ENCODE measurements at places on chromosomes 12 and 14.

DNA sequence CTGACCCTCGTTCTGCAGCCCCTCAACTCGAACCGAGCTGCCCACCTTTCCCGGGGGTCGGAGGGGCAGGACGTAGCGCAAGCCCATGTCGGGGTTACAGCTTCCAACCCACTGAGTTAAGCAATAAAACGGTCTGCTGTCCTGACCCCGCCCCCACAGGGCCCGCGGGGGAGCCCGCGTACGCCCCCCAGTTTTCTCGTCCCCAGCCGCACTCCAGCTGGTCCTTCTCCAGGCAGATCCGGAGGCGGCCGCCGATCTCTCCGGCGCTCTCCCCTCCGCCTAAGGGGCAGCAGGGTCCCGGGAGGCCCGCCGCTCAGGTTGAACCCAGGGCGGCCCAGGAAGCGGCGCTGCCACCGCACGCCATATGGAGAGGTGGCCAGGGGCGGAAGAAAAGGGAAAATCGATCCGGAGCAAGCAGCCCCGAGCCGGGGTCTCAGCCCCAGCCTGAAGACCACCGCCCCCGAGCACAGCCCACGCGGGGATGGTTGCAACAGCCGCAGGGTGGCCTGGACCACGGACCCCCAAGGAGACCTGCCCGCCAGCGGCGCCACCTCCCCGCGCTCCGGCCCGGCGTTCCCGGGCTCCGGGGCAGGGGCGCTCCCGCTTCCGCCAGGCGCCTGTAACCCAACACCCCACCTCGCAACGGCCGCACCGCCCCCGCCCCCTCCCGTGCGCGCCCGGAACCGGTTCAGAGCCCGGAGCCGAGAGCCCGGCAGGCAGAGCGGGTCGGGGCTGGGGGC is 760 bp downstream of the ACTN1 start:
- peak; percentile 53 for DNase-seq

DNA sequence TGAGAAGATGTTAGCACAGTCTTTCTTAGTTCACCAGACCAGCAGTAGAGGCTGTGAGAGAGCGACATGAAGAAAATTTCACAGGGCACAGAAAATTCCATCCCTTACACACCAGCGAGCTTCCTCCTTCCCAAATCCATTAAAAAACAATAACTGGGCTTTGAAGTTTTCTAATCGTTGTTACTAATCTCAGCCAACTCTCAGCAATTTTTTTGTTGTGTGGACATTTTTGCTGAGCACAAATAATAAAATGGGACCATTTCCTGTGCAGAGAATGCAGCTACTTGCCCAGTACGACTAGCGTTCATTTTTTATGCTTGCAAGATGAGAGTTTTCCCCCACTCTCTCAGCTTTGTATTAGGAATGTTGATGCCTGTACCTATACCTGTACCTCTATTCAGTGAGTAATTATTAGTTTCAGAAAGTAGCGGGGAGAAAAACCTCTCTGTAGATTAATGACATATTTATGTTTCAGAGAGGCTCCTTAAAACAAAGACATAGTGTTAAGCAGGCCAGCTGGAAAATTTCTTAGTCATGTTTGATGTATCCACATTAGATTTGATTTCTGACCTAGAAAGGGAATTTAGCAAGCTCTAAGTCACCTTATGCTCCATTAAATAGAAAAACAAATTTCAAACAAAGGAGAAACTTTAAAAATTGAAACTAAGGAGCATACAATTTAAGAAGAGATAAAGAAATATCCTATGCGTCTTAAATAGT is 146.5 kb downstream of the SRGAP1 start:
- no peak for DNase-seq

DNA sequence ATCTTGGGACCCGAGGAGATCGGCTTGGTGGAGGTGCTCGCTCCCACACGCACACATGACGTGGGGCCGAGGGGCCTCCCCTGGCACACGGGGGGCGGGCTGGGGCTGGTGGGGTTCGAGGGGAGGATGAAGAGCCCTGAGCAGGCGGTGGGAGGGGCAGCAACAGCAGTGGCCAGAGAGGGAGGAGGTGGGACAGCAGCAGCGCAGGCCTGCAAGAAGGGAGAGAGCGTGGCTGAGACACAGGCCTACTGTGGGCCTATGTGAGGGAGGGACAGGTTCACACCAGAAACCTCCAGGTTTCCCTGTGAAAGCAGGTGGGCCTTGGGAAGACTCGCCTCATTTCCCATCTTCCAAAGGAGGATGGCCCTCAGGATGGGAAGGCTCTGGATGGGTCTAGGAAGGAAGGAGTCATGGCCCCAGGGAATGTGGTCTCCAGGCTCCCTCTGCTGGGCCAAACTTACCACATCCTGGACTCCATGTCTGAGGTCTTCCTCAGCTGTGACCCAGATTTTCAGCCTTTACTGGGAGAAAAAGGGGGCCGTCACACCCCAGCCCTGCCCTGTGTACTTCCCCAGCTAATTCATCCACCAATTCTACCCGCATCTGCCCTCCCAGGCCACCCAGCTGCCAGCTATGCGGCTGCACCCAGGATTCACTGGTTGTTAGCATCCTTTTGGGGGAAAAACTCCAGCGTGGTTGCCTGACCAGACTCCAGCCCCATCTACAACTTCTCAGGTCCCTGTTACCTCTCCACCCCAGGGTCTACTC is 2.8 kb downstream of the PIANP start:
- peak; percentile 59 for DNase-seq

GRCh38 chr12:7868391-7868790 is 4.3 kb downstream of the SLC2A14 start:
- no peak for DNase-seq

DNA sequence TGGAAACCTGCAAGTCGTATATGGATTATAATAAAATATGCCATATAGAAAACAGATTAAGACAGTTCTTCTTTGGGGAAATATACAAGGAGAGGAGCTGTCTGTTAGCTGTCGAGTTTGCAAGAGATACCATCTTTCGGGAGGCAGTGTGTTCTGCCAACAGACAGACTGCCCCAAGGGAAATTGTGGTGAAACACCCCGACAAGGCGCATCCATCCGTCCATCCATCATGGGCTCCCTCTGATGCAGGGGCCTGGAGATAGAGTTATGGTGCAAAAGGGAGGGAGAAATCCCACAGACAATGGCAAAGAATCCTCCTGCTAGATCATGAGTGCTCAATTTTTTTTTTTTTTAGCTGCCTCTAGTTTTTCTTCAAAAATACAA is 156.3 kb downstream of the DPF3 start:
- no peak for DNase-seq

DNA sequence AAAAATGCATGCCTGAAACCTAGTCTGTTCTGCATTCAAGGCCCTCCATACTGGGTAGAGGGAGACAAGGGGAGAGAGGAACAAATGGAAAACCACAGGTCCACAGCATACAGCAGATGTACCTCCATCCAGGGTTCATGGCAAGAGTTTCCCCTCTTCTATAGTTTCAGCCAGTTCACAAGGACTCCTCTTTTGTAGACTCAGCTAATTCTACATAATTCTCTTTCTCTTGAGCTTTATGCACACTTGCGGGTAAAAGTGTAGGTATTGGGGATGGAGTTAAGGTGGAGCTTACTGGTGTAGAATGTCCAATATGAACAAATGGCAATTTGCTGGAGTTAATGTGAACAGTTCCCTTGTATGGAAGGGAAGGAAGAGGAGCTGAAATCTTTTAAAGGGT is 23.4 kb downstream of the G2E3 start:
- no peak for DNase-seq

GRCh38 chr12:5268424-5269210 is 163.3 kb upstream of the NTF3 start:
- DNase-seq, result no peak

GRCh38 chr14:26934151-26934550 is 336.3 kb upstream of the NOVA1 start:
- DNase-seq, result no peak

DNA sequence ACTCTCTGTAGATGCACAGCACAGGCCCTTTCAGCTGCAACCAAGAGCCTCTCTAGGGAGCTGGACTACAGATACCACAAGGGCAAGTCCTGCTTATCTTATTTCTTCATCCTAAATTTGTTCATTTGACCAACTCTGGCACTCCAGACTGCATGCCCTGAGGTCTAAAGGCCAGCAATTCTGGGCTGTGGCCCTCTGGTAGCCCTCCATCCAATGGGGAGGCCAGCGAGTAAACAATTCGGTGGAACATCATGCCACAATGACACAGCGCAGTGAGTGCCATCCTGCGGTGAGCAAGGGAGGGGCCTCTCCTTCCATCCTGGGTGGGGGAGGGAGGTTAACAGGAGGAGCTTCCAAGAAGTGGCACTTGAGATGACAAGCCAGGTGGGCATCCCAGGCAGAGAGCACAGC is 652 bp upstream of the SELPLG start:
- peak; percentile 92 for DNase-seq

- DNase-seq, result no peak
Measured at GRCh38 chr12:62403031-62403430, 63.6 kb upstream of the MON2 start.

DNA sequence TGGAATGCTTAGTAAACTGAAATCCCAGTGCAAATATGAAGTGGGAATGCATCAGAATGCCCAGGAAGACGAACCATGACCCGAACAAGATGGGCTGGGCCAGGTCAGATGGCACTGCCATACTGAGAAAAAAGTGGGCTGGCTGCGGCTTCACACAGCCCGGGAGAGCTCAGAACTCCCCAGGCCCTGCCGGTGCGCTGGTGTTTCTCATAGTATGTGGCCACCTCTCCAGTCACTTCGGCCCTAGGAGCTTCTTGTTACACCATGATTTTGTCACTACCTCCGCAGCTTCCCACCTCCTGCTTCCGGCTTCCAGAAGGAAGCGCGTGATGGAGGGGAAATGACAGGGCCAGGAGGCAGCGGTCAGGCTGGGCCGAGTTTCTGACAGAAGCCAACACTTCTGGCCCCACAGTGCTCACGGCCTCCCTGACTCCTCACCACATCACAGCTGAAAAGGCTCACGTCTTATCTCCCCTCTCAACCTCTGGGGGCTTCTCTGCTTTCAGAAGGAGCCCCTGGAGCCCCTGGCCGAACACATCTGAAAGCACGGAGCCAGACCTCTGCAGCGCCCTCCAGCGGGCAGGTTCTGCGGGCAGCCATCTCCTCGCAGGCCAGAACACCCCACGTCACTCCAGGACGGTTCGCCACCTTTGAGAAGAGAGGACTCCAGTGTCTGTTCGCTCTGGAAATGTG is 30.7 kb downstream of the DAD1 start:
- DNase-seq, result no peak

DNA sequence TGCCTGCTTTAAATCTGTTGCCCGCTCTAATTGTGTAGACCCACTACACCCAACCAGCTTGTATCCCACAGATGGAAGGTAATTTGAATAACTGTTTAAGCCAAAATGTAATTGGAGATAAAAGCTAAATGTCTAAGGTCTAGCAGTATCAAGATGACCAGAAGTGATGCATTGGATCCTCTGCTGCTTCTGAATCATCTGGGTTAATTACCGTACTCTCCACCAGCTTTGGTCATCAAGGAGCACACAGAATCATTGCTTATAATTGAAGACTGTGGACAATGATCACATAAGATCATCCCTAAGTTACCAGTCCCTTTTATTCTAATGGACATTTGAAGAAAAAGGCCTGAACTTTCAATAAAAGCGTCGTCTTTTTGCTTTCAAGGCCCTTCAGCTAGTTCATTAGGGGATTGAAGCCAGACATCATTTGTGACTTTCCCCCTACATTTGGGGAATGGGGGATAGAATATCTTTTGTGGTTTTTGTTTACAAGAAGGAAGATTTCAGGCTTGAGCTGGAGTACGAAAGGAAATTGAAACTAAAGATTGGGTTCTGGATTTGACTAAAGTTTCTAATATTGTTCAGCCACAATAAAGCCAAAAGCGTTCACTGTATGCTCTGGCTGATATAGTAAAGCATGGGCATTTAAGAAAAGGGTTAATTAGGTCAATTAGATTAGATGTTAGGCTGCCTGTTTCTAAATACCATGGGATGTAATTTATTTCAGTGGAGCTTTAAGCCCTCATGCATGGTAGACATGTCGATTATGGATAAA is 123.2 kb downstream of the CHST11 start:
- no peak for DNase-seq

DNA sequence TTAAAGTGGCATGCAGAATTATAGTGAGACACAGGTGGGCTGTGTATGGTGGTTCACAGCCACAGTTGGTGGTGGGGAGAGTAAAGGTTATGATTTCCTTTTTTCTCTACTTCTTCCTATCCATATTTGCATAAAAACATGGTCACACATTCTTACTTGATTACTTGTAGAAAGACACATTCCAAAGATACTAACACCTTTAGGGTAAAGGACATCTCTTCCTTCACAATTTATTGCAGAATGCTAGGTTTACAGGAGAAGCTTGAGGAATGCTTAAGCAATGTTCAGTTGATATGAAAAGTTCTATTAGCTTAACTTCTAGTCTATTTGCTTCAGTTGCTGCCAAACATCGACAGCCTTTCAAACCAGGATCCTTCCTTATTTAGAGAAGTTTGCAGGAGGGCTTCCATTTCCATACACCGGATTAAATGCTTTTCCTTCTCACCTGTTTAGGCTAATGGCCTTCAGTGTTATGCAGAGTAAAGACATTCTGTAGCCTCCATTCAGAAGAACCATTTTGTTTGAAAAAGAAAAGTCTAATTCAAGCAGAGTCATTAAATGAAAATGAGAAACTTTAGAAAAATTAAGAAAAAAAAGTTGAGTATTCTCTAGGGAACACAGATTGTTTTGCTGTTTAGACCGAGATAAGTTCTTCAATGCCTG is 2.6 kb upstream of the PHC1 start:
- no peak for DNase-seq

- DNase-seq, result no peak
Measured at GRCh38 chr12:6097411-6097810, 27.1 kb downstream of the VWF start.

- no peak for DNase-seq
Measured at GRCh38 chr14:34678306-34678705, 36.1 kb downstream of the CFL2 start.

GRCh38 chr14:64698903-64699302 is 5.3 kb upstream of the PLEKHG3 start:
- peak; percentile 74 for DNase-seq
